ENCODE measurements at places on chromosomes 4 and X. TPM values are rescaled to one million over a fixed set of nuclear protein-coding genes. Genes with fewer than 3 reads are reported as not detected.

SMPX gene
- polyA plus RNA-seq = not detected

MAGEA1 gene
- polyA plus RNA-seq = not detected

- H3K4me3 ChIP-seq = no peak overlapping the region
- no peaks in the 10 kb centered on the region for H3K36me3 ChIP-seq
- H3K27me3 ChIP-seq = no peaks in the 10 kb centered on the region
Measured at GRCh38 chr4:19684084-19684483, 567.6 kb upstream of the SLIT2 start.

GJB1 gene
- polyA plus RNA-seq = not detected

DNA sequence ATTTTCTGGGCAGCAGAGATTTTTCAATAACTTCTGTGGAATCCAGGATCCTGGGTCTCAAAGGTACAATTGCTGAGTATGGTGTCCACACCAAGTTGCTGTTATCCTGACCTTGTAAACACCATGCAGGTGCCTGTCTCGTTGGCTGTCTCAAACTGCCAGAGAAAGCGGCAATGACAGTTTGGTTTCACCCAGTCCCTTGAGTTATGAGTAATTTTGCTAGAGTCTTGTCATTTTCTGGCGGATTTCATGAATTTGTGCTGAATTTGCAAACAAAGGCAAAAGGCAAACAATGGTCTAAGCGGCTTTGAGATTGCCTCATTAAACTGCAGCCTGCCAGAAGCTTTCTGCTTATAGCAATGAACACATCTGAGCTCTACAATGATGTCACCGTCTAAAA lies 847.9 kb downstream of the RAB28 start:
- no peak overlapping the region for H3K4me3 ChIP-seq
- H3K27ac ChIP-seq = no peak overlapping the region
- no peak for DNase-seq
- no peaks in the 10 kb centered on the region for H3K36me3 ChIP-seq
- H3K4me1 ChIP-seq = no peaks in the 10 kb centered on the region

- H3K27me3 ChIP-seq = peaks cover 9% of the 10 kb centered on the region
- H3K4me1 ChIP-seq = no peaks in the 10 kb centered on the region
- DNase-seq = no peak
- no peak overlapping the region for H3K4me3 ChIP-seq
Measured at GRCh38 chrX:20361890-20362262, 95.2 kb upstream of the RPS6KA3 start.

SRPK3 gene
- polyA plus RNA-seq = not detected

- H3K4me1 ChIP-seq = no peaks in the 10 kb centered on the region
- DNase-seq = no peak
- no peaks in the 10 kb centered on the region for H3K27me3 ChIP-seq
- H3K4me3 ChIP-seq = no peak overlapping the region
Measured at GRCh38 chrX:84469226-84469625, 33.0 kb downstream of the HDX start.

- DNase-seq = no peak
- no peak overlapping the region for H3K4me3 ChIP-seq
- H3K4me1 ChIP-seq = no peaks in the 10 kb centered on the region
- H3K27ac ChIP-seq = no peak overlapping the region
- H3K36me3 ChIP-seq = no peaks in the 10 kb centered on the region
Measured at GRCh38 chr4:183633476-183634400, 25.2 kb downstream of the RWDD4 start.

- H3K27ac ChIP-seq = no peak overlapping the region
- H3K4me1 ChIP-seq = no peaks in the 10 kb centered on the region
- DNase-seq = no peak
- no peaks in the 10 kb centered on the region for H3K27me3 ChIP-seq
Measured at GRCh38 chr4:173138624-173139023, 30.0 kb upstream of the GALNT7 start.

DNA sequence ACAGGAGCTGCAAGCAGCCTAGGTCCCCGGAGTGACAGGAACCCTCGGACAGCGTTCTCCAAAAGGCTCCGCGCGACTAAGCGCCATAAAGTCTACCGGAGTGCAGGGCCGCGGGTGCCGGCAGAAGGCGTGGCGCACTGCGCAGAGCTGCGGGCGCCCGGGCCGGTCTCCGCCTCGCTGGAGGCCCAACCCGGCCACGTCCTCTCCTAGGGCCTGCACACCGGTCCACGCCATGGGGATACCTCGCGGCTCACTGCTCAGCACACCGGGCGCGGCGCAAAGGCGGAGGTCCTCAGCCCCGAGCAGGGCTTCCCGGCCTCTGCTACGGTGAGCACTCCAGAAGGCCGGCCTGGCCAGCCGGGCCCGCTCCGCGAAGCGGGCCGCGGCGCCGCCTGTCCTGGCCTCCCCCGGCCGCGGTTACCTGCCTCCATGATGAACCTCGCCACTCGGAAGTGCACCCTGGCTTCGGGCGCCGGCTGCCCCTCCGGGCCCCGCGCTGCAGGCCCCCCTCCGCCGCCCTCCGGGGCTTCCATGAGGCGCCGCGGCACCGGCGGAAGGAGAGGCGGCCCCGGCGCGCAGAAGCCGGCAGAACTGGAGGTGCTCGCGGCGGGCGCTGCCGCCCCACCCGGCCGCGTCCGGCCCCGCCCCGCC lies at the start of gene CCNQ:
TSS of gene CCNQ (minus strand) at position 599 of the 651 bp plus-strand sequence. CDS start at position 533, 66 bp downstream.
- peaks cover 32% of the 10 kb centered on the region for H3K4me1 ChIP-seq
- H3K27ac ChIP-seq = peak within 1 kb of the TSS; percentile 84
- peak within 1 kb of the TSS; percentile 91 for H3K4me3 ChIP-seq
- no peaks in the 10 kb centered on the region for H3K27me3 ChIP-seq

CLDN34 gene
- not detected for polyA plus RNA-seq

GRCh38 chrX:19827088-19827487 lies 60.3 kb downstream of the SH3KBP1 start:
- H3K4me1 ChIP-seq = peaks cover 26% of the 10 kb centered on the region
- H3K36me3 ChIP-seq = no peaks in the 10 kb centered on the region
- H3K27me3 ChIP-seq = no peaks in the 10 kb centered on the region

TET2 gene
- polyA plus RNA-seq = 34.5 TPM

SLC4A4 gene
- polyA plus RNA-seq = not detected

SPANXA1 gene
- not detected for polyA plus RNA-seq

DNA sequence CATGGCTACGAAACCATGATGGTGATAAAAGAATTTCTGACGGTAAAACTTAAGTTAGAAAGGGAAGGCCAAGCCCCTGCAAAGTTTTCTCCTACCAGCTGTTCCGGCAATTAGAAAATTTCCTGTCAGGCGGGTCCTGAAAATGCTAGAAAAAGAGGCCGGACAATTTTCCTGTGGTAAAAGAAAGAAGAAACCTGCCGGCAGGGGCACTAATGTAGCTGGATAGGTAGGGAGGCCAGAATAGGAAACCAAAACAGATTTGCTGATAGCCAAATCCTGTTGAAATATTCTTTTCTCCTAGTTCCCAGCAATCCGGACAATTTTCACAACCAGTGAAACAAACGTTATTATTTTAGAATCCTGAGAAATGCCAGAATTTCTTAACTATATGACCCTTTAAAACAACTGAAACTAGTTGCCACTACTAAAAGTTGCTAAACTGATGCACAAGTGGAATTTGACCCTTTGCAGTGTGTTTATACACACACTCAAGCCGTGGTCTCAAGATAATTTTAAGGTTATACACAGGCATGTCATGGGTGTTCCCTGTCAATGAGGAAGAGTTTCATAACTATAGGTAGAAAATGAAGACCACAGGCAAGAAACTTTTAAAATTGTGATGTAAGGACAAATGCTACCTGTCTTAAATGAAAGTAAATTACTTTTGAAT lies 47.7 kb downstream of the RPS6KA3 start:
- H3K36me3 ChIP-seq = no peaks in the 10 kb centered on the region
- H3K27me3 ChIP-seq = no peaks in the 10 kb centered on the region
- peak overlapping the region; percentile 42 for H3K27ac ChIP-seq
- no peak for DNase-seq
- peaks cover 16% of the 10 kb centered on the region for H3K4me1 ChIP-seq

KANTR gene
- polyA plus RNA-seq = 3.8 TPM

RHOXF2B gene
- polyA plus RNA-seq = 0.10 TPM

GRCh38 chr4:99966692-99967091 lies 16.6 kb upstream of the H2AZ1 start:
- no peaks in the 10 kb centered on the region for H3K4me1 ChIP-seq
- H3K36me3 ChIP-seq = no peaks in the 10 kb centered on the region
- DNase-seq = no peak
- no peak overlapping the region for H3K4me3 ChIP-seq

MAD2L1 gene
- polyA plus RNA-seq = 6.8 TPM

GRCh38 chrX:40405399-40405798 lies 175.4 kb upstream of the ATP6AP2 start:
- H3K27me3 ChIP-seq = no peaks in the 10 kb centered on the region
- no peak for DNase-seq
- no peak overlapping the region for H3K27ac ChIP-seq
- no peak overlapping the region for H3K4me3 ChIP-seq

- H3K27me3 ChIP-seq = no peaks in the 10 kb centered on the region
- H3K27ac ChIP-seq = no peak overlapping the region
- DNase-seq = no peak
- no peaks in the 10 kb centered on the region for H3K36me3 ChIP-seq
- no peaks in the 10 kb centered on the region for H3K4me1 ChIP-seq
Measured at GRCh38 chr4:93732509-93732908, 96.0 kb upstream of the ATOH1 start.

CCKAR gene
- polyA plus RNA-seq = not detected

DNA sequence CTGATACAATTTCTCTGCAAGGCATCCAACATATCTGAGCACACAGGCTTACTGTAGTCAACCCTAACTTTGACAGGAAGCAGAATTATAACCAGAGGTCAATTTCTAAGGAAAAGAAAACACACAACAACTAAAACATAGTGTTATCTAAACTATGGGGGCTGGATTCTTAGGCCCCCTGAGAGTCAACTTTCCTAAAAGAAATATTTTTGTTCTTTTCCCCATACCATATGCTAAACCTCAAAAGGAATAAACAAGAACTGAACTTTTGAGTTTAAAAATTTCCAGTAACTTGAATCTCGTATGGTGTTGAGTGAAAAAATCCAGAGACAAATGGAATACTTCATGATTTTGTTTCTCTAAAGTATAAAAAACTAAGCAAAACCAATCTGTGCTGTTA lies 42.9 kb downstream of the ATXN3L start:
- H3K36me3 ChIP-seq = no peaks in the 10 kb centered on the region

- no peak for DNase-seq
- no peaks in the 10 kb centered on the region for H3K27me3 ChIP-seq
- H3K27ac ChIP-seq = no peak overlapping the region
- peaks cover 8% of the 10 kb centered on the region for H3K4me1 ChIP-seq
- H3K36me3 ChIP-seq = peaks cover 10% of the 10 kb centered on the region
Measured at GRCh38 chr4:7055111-7055989, 12.2 kb downstream of the TADA2B start.

DNA sequence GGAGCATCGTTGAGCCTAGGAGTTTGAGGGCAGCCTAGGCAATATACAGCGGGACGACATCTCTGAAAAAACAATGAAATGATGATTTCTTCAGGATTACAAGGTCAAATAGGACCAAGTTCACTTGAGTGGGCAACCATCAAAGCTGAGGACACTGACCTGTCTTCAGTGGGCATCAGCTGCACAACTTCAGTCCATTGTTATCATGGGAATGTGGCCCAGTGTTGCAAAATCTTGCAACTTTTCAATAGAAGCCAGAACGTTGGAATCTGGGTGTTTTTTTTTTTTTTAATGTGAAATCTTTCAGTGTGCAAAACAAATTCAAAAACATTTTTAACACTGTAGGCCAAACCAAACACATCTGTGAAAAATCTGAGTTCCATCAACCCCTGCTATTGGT lies 155.4 kb upstream of the PLAC1 start:
- no peaks in the 10 kb centered on the region for H3K36me3 ChIP-seq
- no peak overlapping the region for H3K4me3 ChIP-seq
- no peak overlapping the region for H3K27ac ChIP-seq
- H3K4me1 ChIP-seq = no peaks in the 10 kb centered on the region

DNA sequence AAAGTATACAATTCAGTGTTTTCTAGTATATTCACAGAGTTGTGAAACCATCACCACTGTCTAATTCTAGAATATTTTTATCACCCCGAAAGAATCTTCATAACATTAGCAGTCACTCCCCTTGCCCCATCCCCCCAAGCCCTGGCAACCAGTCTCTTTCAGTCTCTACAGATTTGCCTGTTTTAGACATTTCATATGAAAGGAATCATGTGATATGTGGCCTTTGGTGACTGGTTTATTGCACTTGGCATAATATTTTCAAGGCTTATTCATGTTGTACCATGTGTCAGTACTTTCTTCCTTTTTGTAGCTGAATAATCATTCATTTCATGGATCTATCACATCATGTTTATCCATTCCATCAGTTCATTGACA lies 371.7 kb downstream of the AFF2 start:
- H3K27me3 ChIP-seq = no peaks in the 10 kb centered on the region
- H3K4me1 ChIP-seq = no peaks in the 10 kb centered on the region
- no peak for DNase-seq
- no peaks in the 10 kb centered on the region for H3K36me3 ChIP-seq

GRCh38 chr4:7829652-7830580 lies 109.7 kb downstream of the AFAP1 start:
- no peak overlapping the region for H3K27ac ChIP-seq
- no peak for DNase-seq
- H3K27me3 ChIP-seq = peaks cover 25% of the 10 kb centered on the region
- H3K4me3 ChIP-seq = no peak overlapping the region
- H3K4me1 ChIP-seq = no peaks in the 10 kb centered on the region

NRK gene
- not detected for polyA plus RNA-seq

DNA sequence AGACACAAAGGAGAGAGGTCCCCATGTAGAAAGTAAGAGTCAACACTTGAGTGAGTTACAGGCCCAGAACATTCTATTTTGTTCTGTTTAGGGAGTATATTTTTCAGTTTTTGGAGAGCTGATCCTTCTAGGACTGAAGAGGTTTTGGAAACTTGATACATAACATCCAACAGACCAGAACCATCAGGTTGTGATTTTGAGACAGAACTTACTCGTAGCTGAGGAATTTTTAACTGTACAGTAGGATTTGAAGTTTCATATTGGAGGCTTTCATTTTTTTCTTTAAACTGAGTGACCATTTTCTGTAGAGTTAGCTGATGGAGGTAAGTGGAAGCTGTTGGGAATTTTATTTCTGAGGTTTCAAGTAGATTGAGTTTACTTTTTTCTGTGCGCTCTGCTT lies 73.3 kb downstream of the NCAPG start:
- no peaks in the 10 kb centered on the region for H3K27me3 ChIP-seq
- no peak for DNase-seq
- H3K36me3 ChIP-seq = peaks cover 14% of the 10 kb centered on the region
- no peaks in the 10 kb centered on the region for H3K4me1 ChIP-seq

DNA sequence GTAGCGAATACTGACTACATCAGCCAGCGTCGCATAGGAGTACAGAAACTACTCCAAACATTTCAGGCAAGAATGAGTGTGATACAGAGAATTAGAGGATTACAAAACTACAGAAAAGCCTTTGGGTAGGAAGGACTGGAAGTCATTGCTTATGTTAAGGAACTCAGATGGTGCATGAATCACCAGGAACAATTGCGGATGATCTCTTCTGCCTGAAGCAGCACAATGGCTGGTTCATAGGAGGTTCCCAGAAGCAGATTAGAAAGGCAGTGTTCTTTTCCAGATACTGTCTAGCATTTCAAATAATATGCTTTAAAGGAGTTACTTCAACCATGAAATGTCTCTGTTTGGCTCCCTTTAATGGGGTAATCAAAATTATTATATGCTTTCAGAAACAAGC lies 42.5 kb upstream of the MAP9 start:
- H3K36me3 ChIP-seq = no peaks in the 10 kb centered on the region
- no peak for DNase-seq
- H3K4me3 ChIP-seq = no peak overlapping the region
- no peaks in the 10 kb centered on the region for H3K4me1 ChIP-seq
- peaks cover 11% of the 10 kb centered on the region for H3K27me3 ChIP-seq

LRIT3 gene
- polyA plus RNA-seq = not detected

Measured in naive B cell (primary cell).